Nephron progenitor cell (in vitro differentiated cells): ENCODE measurements at places on chromosomes 4 and X.

DNA sequence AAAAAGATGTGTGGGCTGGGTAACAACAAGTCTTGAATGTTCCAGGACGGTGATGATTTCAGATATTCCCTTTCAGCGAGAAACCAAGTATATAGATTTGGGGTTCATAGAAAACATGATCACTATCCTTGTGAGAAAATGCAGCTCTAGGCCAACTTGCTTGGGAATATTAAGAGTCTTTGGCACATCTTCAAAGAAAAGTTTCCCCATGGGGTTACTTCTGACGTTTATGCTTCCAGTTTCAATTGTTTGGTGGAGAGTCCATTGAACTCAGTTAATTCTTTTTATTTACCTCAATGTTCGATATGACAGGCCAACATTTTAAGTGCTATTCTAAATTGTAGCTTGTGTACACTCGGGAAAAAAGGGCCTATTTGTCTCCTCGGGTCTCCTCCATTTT is 126.7 kb downstream of the NHS start:
- DNase-seq: no peak

DNA sequence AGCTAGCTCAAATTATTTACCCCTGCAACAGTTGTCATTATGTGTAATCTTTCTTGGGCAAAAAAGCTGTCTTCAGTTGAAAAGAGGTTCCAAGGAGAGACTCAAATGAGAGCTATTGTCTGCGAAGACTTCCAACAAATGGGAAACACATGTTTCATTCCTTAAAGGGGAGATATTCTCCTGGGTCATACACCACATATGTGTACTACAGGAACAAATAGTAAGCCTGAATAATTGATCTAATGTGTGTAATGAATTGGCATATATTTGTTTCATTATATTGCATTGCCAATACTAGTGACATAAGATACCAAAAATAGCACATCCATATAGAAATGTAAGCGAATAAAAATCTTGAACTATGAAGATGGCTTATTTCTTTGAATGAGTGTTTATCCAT is 950.9 kb upstream of the NDST4 start:
- no peak for DNase-seq

GRCh38 chr4:84342161-84342560 is 156.9 kb downstream of the NKX6-1 start:
- no peak for DNase-seq

DNA sequence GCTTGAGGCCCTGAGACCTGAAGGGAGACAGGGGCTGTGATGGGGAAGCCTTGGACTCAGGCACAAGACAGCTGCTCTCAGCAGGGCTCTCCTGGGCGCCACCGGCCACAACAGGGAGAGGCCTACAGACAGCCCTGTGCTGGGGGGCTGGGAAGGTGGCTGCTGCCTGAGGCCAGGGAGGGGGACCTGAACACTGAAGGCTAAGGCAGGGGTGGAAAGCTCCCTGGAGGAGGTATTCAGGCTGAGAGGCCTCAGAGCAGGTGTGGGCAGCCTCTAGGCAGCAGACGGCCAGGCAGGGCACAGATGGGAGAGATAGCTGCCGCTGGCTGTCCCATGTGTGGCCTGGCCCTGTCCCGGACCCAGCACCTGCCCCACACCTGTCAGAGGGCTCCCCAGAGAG is 33.0 kb downstream of the TACC3 start:
- no peak for DNase-seq

DNA sequence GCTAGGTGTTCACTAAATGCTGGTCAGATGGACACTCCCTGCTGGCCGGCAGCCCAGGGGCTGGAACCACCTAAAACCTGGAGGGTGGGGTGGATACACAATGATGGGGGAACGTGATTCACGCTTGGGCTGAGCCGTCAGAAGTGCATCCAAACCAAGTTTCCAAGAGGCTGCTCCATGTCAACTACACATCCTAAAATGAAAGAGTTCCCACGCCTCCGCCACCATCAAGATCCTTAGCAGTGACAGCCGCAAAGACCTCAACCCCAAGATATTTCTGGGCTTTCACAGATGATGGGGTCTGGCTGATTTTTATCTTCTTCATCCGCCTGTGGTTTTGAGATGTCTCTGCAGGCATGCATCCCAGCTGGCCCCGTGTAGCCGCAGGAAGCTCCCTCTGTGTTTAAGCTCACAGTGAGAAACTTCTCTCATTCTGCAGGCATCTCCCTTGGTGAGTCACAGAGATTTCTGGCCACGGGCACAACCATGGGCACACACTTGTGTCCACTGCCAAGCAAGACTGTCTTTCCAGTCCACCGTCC is 84.4 kb downstream of the HTRA3 start:
- no peak for DNase-seq

- DNase-seq: no peak
Observed at GRCh38 chrX:102849396-102849795, 87.7 kb upstream of the RAB40AL start.

DNA sequence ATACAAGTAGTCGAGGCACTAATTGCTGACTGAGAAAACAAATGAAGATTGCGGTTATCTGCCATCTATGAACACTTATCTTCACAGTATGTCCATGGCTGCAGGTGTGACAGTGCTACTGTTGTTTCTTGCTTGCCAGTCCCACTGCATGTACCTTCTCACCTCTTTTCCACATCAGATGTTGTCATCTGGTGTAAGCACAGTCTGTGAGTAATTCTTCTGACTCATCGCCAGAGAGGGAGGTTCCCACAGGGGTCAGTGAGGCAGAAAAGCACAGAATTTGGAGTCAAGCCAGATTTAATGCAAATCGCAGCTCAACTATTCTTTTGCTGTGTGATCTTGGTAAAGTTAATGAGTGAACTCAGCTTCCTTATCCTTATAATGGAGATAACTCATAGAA is 144.4 kb downstream of the GLRA2 start:
- no peak for DNase-seq

GRCh38 chr4:41693629-41694028 is 54.9 kb downstream of the PHOX2B start:
- no peak for DNase-seq

DNA sequence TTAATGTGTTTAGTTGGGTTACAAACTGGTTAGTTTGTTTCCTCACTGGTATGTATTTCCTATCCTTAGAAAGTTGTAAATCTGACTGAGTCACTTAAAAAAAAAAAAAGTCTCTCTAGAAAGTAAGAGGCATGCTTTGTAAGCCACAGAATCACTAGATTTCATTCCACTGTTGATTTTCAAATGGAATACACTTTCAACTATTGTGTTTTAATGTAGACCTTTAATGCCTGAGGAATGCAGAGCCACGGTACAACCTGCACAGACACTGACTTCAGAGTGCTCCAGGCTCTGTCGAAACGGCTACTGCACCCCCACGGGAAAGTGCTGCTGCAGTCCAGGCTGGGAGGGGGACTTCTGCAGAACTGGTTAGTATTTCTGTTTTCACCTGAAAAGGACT is 88.6 kb downstream of the HHIP start:
- DNase-seq: peak; percentile 31

DNA sequence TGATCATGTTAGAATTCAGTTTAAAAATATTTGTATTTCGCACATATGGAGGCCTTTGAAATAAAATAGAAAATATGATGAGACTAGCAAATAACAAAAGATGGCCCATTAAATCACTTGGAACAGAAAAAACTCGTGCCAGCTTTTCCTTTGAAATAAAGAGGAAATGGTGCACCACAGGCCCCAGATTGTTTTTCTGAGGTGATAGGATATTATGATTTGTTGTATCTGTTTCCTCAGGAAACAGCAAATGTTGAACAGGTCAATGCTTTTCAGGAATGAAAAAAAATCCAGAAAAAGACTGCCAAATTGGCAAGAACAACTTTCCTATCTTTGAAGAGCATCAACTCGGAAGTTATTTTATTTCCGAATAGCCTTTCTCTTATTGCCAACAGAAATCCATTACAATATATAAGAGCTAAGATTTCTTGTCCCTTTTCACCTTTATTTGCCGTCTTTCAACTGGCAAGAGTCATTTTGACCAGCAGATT is at the start of gene SMR3B:
Gene SMR3B (plus strand): TSS at position 441 of the 491 bp plus-strand sequence. CDS start 1,380 bp downstream, outside the sequence.
- no peak for DNase-seq

DNA sequence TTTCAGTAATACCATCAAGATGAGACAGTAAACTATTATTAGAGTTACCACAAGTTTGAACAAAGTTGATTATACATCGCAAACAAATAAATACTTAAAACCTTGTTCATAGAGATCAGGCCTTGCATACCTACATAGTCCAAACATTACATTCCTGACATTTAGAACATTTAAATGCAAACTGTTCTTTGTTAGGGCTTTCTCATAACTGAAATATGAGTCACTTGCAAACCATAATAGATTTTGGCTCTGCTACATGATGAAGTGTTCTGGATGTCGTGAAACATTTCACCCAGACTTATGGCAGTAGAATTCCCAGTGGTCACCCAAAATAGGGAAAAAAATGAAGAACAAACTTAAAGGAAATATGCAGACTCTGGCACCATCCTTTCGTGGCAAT is 75.0 kb downstream of the FAT4 start:
- no peak for DNase-seq

DNA sequence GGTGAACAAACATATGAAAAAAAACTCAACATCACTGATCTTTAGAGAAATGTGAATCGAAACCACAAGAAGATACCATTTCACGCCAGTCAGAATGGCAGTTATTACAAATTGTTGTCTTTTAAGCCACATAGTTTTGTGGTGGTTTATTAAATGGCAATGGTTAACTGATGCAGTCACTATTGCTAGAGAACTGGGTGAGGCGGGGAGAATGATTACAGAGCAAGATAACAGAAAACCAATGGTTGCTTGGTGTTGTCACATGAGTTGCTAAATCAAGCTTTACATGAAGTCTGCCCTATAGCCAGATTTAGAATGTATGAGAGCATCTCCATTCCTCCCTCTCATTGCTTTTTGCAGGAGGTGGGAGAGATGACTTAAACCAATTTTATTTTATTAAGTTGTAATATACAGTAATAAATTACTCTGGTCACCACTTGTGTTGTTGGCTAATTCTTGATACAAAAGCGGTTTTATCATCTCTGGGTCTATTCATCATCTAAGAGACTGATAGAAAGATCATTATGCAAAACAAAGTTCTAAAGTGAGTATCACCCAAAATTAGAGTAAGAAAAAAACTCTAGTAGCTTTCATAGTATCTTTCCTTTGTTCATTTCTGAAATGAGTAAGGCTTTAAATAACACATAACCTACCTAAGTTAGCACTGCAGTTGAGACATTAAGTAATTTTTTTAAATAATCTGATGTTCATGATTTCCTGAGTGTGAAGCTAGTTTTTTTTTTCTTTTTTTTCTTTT is 859.5 kb downstream of the STIM2 start:
- no peak for DNase-seq

DNA sequence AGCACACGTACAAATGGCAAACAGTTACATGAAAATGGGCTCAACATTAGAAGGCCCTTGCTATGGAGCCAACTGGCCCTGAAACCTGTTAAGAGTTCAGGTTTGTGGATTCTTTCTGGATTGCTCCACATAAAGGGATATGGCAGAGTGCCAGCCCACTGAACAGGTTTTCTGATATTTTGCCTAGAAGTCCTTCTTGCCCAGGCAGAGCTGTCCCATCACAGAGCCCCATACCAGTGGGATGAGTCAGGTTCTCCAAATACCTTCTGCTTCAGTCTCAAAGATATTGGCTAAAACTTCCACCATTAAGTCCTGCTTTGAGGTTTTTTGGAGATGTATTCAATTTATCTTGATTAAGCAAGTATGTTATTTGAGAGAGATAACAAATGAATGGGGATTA is 146.8 kb upstream of the IL1RAPL2 start:
- DNase-seq: no peak

- DNase-seq: no peak
Observed at GRCh38 chrX:150080497-150080896, 142.2 kb upstream of the EOLA2 start.

DNA sequence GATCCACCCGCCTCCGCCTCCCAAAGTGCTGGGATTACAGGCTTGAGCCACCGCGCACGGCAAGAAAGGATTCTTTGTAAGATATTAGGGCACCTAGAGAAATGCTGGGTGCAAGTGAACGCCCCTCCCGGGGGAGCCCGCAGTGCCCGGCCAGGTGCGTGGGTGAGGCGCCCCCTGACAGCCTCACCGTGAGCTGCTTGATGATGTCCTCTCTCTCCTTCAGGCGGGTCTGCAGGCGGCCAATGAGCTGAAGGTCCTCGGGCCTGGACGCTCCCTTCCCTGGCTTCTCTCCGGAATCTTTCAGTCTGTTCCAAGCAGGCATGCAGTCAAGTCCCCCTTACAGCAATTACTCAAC is 21.9 kb downstream of the MED28 start:
- DNase-seq: no peak

DNA sequence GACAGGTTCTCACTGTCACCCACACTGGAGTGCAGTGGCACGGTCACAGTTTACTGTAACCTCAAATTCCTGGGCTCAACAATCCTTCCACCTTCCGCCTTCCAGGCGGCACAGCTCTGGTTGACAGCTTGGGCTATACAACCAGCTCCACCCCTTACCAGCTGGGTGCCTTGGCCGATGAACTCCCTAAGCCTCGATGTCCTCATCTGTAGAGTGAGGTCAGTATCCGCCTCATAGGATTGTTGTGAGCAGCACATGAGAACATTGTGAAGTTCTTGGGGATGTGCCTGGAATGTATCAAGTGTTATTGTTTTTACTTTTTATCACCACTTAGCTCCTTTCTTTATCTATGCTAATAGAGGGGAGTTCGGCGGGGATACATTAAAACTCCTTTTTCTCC is 23.3 kb downstream of the UCHL1 start:
- no peak for DNase-seq

- no peak for DNase-seq
Observed at GRCh38 chrX:129035180-129035579, 488.1 kb downstream of the SMARCA1 start.

DNA sequence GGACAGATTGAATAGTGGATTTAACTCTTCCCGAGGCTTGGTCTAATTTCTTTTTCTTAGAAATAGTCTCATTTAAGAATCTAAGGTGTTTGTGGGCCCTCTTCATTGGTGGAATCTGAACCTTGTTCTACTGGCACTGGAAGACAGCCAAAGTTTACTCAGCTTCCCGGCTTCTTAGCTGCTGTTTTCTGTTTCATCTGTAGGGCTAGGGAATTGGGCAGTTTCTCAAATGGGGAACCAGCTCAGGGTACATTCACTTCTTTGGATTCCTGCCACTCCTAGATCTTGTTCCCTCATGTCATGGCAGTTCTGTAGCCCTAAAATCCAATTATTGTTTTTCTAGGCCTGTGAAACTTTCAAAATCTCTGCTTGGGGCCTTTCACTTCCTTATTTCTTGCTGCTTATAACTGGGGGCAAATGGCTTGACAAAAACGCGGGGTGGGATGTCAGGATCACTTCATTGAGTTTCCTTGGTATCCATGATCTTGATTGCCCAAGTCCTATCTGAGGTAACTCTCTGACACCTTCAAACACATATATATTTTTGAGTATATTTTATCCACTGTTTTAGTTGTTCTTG is 985.0 kb downstream of the C4orf33 start:
- DNase-seq: no peak

GRCh38 chr4:173642509-173642908 is 112.5 kb upstream of the HAND2 start:
- no peak for DNase-seq

GRCh38 chr4:93657527-93657926 is 171.0 kb upstream of the ATOH1 start:
- DNase-seq: no peak

- DNase-seq: no peak
Observed at GRCh38 chrX:70960730-70961129, 29.8 kb upstream of the SLC7A3 start.
